ENCODE measurements at places on chromosomes 5 and 9.
A peak's percentile ranks its signal among the peaks of the same experiment; 100 is the strongest.

GRCh38 chr5:82183828-82184227 lies 94.3 kb downstream of the RPS23 start:
- no peak for DNase-seq

DNA sequence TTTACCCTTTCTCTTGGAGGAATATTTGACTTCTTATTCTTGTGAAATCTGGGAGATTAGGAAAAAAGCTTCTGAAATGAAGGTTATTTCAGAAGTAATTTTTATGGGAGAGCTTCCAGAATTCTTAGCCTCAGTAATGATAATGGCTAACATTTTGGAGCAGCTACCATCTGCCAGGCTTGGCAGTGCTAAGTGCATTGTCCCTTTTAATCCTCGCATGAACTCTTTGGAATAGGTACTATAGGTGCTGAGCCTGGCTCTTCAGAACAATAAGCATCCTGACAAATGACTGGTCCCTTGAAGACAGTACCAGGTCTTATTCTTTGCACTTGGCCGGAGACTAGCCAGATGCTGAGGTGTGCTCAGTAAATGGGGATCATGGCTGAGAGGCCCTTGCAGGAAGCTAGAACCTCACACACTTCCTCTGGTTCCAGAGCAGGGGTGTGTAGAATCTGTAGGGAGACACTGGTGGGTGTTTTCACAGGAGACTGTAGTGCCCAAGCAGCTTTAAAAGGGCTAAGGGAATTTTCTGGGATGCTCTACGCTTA lies 90.7 kb downstream of the RCL1 start:
- DNase-seq, result no peak

GRCh38 chr5:157511651-157512644 lies 51.9 kb downstream of the NIPAL4 start:
- peak; percentile 78 for DNase-seq

GRCh38 chr5:76789991-76790581 lies 28.7 kb upstream of the F2RL1 start:
- DNase-seq, result no peak

All from lower lobe of right lung (tissue), 2 donors.